LNCaP clone FGC (cell line): ENCODE measurements at places on chromosomes 4 and X.

DNA sequence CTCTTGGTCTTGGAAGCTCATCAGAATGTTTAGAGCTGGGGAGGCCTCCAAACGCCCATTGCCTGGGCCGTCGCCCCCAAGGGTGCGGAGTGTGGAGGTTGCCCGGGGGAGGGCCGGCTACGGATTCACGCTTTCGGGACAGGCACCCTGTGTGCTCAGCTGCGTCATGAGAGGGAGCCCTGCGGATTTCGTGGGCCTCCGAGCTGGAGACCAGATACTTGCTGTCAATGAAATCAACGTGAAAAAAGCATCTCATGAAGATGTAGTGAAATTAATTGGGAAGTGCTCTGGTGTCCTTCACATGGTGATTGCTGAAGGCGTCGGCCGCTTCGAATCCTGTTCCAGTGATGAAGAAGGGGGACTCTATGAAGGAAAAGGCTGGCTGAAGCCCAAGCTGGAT lies 23.3 kb downstream of the RGS12 start:
- no peak for DNase-seq

DNA sequence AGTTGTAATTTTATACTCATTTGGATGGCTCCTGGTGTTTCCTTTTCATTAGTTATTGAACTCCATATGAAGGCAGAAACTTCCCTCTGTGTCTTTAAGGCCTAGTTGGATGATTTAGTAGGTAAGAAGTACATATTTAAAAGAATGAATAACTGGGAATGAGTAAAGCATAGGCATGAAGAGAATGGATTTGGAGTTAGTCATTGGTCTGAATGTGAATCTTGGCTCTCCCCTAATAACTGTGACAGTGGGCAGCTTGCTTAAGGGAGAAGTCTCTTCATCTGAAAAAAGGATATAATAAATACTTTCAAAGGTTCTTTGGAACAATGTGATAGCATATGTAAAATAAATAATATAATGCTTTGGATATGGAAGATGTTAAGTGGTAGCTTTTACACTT lies 13.2 kb downstream of the SNX25 start:
- DNase-seq = no peak

DNA sequence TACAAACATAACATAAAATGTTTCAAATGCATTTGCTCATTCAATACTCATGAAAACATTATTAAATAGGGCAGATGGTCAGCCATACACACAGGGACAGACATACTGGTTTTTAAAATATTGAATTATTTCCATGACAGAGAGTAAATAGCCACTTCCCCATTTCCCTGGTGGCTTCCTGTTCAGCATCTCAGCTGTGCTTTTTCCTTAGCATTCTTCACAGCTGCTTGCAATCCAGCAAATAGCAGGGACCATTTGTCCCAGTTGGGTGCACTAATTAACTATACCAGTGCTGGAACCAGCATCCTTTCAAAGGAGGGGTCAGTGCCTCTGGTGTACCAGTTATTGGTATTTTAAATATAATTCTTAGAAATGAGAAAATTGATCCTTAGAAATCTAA lies 964.7 kb downstream of the RAB28 start:
- DNase-seq = no peak

DNA sequence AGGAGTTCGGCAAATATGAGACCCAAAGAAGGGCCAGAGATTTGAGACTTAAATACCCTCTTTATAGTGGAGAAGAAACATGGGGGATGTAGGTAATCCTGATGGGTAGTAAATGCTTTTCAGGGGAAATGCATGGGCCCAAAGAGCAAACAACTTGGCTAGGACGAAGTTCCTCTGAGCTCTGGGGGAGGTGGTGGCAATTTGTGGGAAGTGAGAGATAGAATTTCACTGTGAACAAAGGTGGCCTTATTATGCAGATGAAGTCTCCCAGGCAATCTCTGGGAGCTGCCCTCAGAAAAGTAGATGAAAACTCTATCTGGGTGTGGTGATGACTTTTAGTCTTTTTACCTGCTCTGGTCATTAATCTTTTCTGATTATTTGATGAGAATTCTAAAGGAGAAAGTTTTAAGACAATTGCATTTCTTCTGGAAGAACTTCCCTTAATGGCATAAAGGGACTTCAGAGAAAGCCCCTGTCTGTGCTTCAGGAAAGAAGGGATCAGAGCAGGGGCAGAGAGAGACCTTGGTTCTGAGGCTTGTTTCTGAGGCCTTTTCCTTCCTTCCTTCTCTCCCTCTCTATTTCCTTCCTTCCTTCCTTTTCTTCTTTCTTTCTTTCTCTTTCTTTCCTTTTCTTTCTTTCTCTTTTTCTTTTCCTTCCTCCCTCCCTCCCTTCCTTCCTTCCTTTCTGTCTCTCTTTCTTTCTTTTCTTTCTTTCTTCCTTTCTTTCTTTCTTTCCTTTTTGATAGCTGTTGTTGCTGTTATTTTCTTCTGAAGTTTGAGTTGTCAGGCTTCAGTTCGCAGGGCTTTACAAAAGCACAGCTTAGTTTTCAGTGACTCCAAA lies 37.5 kb upstream of the MAOA start:
- no peak for DNase-seq
